Left lung (tissue), 14 donors: ENCODE measurements at places on chromosomes 5 and 9. TPM values are rescaled to one million over a fixed set of nuclear protein-coding genes. Genes with fewer than 3 reads are reported as not detected.

The KLF9 gene
- 25.2 TPM for total RNA-seq

The SPATA31D4 gene
- not detected for total RNA-seq

The RASGEF1C gene
- total RNA-seq, result not detected

The PCDHGA6 gene
- total RNA-seq, result 2.9 TPM

The LCN1 gene
- total RNA-seq, result not detected

The OTULIN gene
- total RNA-seq, result 34.3 TPM

The SPATA6L gene
- 9.4 TPM for total RNA-seq

The ADAMTS13 gene
- total RNA-seq, result 4.1 TPM
